Progenitor cell of endocrine pancreas (in vitro differentiated cells): ENCODE measurements at places on chromosomes 13 and 19. TPM values are rescaled to one million over a fixed set of nuclear protein-coding genes. Genes with fewer than 3 reads are reported as not detected.

Gene IL11
- 2.2 and 2.8 TPM in 2 replicates for total RNA-seq

Gene CNFN
- 2.8 and 2.9 TPM in 2 replicates for total RNA-seq

Gene FOSB
- total RNA-seq: 5.3 and 7.3 TPM in 2 replicates

Gene GADD45B
- total RNA-seq: 4.9 and 5.1 TPM in 2 replicates

Gene LRCH1
- total RNA-seq: 17.9 and 18.3 TPM in 2 replicates

Gene OR7C1
- not detected in 2 replicates for total RNA-seq

Gene CEACAM19
- total RNA-seq: 25.8 and 29.8 TPM in 2 replicates

Gene ZNF610
- 24.8 and 27.1 TPM in 2 replicates for total RNA-seq

Gene C19orf67
- 0.43 TPM in 1 of 2 replicates, not detected in the other for total RNA-seq

Gene REEP6
- total RNA-seq: 16.0 and 16.6 TPM in 2 replicates

Gene INSL3
- total RNA-seq: not detected in 2 replicates

Gene SRRM5
- total RNA-seq: 0.64 and 0.79 TPM in 2 replicates

Gene PCDH20
- 21.2 and 22.7 TPM in 2 replicates for total RNA-seq

Gene LILRA1
- total RNA-seq: not detected in 2 replicates

Gene ANGPTL4
- 0.77 and 1.1 TPM in 2 replicates for total RNA-seq

Gene FGF22
- total RNA-seq: 0.43 and 0.49 TPM in 2 replicates

Gene CFAP97D2
- not detected in 2 replicates for total RNA-seq

Gene UBAC2
- total RNA-seq: 60.6 and 61.6 TPM in 2 replicates

Gene PRODH2
- 5.3 TPM in 2 replicates for total RNA-seq

Gene ANKRD10
- total RNA-seq: 228 and 235 TPM in 2 replicates

Gene PSG6
- total RNA-seq: not detected in 2 replicates

Gene LILRA6
- not detected in 2 replicates for total RNA-seq

Gene ASF1B
- 18.4 TPM in 2 replicates for total RNA-seq

Gene CATSPERD
- not detected in 2 replicates for total RNA-seq

Gene KRTDAP
- 1.6 and 4.8 TPM in 2 replicates for total RNA-seq

Gene CRLF1
- total RNA-seq: 4.4 and 6.0 TPM in 2 replicates

Gene TNFAIP8L1
- 7.3 and 8.5 TPM in 2 replicates for total RNA-seq

Gene GSX1
- not detected in 2 replicates for total RNA-seq

Gene FPR2
- not detected in 2 replicates for total RNA-seq

Gene RUBCNL
- total RNA-seq: 1.4 and 2.1 TPM in 2 replicates

Gene CYP2A6
- total RNA-seq: not detected in 2 replicates

Gene BCAM
- 197 and 211 TPM in 2 replicates for total RNA-seq

Gene LGALS7
- 0.91 TPM in 1 of 2 replicates, not detected in the other for total RNA-seq

Gene ZGLP1
- total RNA-seq: 20.0 and 26.8 TPM in 2 replicates

Gene RNASEH2B
- 43.1 and 43.3 TPM in 2 replicates for total RNA-seq

Gene ACP5
- total RNA-seq: 1.6 and 2.7 TPM in 2 replicates

Gene TEX101
- not detected in 2 replicates for total RNA-seq

Gene IGFL3
- total RNA-seq: not detected in 2 replicates

Gene CACNG6
- total RNA-seq: 7.6 and 8.4 TPM in 2 replicates

Gene RNF17
- total RNA-seq: not detected in 2 replicates

Gene C1QTNF9B
- not detected in 2 replicates for total RNA-seq

Gene RGL3
- total RNA-seq: 266 and 284 TPM in 2 replicates

Gene CLDND2
- 0.73 and 1.4 TPM in 2 replicates for total RNA-seq

Gene SLITRK6
- total RNA-seq: 3.6 and 3.8 TPM in 2 replicates

Gene WASF3
- total RNA-seq: 177 and 187 TPM in 2 replicates

Gene NDUFS7
- total RNA-seq: 56.8 and 62.4 TPM in 2 replicates

Gene RASIP1
- total RNA-seq: 1.9 and 2.4 TPM in 2 replicates

Gene IFNL1
- not detected in 2 replicates for total RNA-seq

Gene CCL25
- not detected in 2 replicates for total RNA-seq
